DMS79 (cell line): ENCODE measurements at places on chromosomes 7 and 10.

DNA sequence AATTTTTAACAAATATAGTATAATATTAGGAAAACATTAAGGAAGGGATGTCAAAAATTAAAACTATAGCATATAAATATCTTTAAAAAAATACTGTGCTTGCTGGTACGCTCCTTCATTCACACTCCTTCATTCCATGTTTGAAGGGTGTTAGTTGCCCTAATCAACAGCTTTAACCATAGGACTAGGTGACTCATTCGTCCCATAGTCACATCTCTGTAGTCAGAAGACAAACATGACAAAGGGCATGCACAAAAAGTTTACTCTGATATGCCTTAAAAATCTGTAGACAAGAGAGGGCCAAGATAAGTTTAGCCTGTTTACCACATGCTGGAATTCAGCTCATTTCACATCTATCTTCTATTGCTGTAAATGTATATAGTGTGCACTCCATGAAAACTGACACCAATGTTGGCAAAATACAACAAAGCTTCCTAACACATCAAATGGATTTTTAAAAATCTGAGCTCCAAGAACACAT, 646 bp downstream of the FAM13C start:
- DNase-seq: no peak

DNA sequence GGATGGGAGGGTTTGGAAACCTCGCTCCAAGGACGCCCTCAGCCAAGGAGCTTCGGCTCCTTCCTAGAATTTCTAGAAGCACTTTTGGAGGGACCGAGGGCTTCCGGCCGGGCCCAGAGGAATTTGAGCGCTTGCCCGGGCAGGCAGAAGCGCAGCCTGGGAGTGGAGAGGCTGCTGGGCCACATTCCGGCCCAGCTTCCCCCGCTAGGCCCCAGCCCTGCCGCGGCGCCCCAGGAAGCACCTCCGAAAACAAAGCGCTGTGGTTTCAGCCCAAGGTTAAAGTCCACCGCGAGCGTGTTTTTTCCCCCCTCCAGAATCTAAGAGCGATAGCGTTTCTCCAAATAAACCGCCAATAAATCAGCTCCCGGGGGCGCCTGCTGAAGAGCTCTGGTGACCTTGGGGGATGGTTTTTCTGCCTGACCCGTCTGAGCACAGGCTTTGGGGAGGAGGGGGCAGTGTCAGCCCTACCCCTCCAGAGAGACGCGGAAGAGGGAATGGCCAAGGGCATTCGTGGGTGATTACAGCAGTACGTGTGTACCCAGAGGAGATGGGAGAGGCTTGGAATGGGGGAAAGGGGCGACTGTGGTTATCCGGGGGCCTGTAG, 5.7 kb upstream of the TNRC18 start:
- DNase-seq: peak; percentile 49

- no peak for DNase-seq
Measured at GRCh38 chr10:71685554-71686232, 33.9 kb downstream of the C10orf105 start.

DNA sequence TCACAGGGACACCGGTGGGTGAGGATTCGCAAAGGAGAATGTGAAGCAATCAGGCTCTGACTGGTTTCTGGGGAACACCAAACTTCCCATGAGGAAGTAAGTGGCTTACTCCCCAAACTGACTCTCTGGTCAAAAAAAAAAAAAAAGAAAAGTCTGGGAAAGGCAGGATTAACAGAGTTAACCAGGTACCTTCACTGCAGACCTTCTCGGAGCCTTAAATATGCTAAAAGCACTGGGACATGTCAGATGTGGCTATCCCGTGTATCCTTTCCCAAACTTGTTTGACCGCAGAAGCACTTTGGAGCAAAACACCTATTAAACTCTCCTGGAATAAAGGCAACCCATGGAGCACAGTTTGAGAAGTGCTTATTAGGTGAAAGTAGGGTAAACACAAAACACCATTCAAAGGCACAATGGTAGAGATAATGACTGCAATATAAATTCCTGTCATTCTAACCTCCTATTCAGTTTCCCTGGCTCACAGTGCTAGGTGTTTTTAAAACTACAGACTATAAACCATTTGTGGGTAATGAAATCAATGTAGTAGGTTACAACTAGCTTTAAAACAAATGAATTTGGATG, 44.1 kb upstream of the MXI1 start:
- DNase-seq: no peak

DNA sequence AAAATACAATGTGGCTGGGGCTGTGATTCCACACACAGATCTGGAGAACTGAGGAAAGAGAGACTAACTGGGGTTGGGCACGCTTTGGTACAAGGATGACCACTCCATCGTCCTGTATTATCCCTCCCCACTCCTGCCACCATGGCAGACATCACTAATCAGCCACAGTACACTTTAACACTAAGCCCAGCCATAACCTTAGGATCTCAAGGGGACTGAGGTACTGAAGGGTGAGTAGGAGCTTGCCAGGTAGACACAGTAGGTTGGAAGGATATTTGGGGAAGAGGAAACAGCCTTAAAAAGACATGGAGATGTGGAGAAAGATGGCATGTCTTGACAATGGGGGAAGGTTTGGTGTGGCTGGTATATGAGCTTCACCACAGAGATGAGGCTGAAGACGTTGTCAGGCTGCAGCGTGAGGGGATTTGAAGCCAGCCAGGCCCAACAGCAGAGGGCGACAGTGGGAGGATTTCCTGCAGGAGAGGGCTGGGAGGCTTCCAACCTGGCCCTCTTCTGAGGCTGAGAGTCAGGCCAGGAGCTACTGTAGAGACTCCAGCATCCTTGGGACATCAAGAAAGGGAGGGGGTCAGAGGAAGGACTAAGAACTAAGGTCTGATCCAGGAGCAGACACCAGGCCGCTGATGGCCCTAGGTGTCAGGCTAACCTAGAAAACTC, 58.6 kb upstream of the COL13A1 start:
- DNase-seq: no peak

DNA sequence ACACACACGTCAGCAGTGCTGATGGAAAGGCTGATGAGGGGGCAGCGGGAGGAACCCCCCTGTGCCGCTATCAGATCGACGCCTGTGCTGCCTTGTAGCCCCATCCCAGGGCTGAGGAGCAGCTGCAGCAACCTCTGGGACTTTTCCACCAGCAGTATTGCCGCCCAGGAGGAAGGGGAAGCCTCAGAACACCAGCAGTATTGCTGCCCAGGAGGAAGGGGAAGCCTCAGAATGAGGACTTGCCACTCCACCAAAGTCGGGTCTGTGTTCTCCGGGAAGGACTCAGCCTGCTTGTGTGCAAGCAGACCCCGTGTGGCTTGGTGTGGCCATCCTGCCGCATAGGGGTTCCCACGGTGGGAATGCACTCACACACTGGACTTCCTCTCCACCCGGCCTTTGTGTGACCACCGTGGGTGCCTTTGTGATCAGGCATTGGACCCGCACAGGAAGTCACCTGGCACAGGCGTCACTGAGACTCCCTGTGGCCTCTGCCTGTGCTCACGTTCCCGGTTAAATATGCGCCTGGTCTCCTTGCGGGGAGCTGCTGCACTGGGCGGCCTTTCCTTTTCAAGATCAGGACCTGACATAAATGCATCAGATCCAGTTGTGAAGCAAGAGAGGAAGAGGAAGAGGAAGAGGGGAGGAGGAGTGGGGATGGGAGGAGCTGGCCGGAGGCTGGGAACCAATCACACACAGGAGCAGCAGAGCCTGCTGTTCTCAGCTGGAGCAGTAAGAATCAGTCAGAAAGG, 248.5 kb downstream of the DNAJB6 start:
- no peak for DNase-seq

DNA sequence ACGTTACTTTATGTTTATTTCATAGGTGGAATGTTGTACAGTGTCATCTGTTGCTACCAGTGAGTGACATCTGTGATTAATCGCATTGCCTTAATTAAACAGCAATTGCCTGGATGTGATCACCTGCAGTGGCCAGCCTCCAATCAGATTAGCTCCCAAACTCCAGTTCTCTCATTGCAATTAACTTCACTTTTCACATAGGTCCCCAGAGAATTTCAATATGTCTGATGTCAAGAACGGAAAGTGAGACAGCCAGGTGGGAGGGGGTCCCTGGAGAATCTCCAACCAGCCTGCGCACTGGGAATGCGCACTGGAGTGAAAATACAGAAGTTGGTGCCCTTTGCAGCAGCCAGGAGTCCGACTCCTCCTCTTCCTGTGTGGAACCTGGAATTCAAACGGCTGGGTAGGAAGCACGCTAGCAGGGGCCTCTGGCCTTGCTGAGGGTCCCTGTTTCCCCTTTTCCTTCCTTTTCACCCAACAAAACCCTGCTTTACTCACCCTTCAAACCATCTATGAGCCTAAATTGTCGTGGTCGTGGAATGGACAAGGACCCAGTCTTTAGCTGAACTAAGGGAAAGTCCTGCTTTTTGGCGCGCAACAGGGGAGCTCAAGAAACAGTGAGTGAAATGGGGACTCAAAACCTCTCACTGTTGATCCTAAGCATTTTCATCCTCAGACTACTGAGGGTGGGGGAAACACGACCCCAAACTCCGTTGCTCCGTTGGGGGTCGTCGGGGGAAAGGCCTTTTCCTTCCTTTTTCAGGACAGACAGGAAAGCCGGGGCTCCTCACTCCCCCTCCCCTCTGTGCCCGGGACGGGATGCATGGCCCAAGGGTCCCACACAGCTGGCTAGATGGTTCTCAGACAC, 1355.5 kb upstream of the LRRTM3 start:
- DNase-seq: no peak

DNA sequence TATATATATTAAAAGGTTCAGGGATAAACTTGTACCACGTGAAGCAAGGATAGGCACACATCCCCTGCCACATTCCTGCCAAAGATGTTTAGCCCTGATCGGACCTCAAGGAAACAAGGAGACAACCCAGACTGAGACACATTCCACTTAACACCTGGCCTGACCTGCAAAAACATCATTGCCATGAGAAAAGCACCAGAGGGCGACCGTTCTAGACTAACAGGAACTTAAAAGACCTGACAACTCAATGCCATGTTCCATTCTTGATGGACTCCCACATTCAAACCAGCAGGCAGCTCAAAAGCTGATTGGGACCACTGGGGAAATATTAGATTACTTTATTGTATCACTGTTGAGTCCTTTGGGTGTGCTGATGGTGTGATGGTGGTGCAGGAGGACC, 8.1 kb upstream of the PDGFA start:
- no peak for DNase-seq

DNA sequence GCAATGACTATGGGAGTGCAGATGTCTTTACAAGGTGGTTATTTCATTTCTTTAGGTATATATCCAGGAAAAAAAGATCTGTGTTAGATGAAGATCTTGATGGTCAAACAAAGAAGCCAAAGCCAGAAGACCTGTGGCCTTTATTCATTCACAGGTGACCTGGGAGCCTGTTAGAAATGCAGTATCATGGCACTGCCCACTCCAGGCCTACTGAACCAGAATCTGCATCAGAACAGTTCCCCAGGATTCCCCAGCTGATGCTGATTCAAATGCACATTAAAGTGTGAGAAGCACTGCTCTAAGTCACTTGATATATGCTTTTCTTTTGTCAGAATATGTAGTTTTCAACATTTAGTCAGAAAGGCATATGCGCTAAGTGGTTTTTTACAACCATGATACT, 251.1 kb downstream of the IPMK start:
- DNase-seq: no peak

- no peak for DNase-seq
Measured at GRCh38 chr7:34153656-34154270, 248.4 kb downstream of the BMPER start.

GRCh38 chr7:67725423-67725822, 728.8 kb downstream of the TYW1 start:
- no peak for DNase-seq

- no peak for DNase-seq
Measured at GRCh38 chr10:35927990-35928488, 285.9 kb upstream of the FZD8 start.

DNA sequence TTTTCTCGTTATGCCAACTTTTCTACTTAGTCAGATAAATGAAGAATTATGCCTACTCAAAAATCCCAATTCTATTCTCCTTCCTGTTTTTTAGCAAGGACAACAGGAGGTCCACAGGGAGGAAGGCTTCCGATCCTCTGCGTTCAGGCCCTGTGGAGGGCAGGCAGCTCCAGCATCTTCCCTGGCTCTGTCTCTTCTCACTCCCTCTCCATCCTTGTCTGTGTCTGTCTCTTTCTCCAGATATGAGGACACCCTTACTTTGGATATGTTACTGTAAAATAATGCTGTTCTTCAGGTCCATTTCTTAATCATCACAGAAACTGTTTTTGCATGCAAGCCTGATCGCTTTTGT, 166.6 kb downstream of the ELMO1 start:
- no peak for DNase-seq

GRCh38 chr10:57785546-57785945, 482.1 kb downstream of the IPMK start:
- DNase-seq: no peak

- no peak for DNase-seq
Measured at GRCh38 chr10:123944661-123945060, 53.1 kb upstream of the CPXM2 start.

DNA sequence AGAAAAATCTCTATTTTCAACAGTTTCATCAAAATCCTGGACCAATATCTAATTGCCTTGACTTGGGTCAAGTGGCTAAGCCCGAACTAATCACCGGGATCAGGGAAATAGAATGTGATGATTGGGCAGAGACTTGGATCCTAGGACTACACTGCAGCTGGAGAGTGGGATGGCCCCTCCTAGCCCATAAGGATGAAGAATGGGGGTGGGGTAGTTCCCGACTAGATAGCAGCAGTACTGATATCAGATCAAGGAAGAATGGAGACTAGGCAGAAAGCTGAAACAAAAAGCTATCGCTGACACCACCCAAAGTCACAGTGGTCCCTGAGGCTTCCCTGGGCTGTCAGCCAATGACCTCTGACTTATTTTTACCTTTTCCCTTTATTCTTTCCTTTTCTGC, 160.4 kb upstream of the PHYHIPL start:
- DNase-seq: no peak

DNA sequence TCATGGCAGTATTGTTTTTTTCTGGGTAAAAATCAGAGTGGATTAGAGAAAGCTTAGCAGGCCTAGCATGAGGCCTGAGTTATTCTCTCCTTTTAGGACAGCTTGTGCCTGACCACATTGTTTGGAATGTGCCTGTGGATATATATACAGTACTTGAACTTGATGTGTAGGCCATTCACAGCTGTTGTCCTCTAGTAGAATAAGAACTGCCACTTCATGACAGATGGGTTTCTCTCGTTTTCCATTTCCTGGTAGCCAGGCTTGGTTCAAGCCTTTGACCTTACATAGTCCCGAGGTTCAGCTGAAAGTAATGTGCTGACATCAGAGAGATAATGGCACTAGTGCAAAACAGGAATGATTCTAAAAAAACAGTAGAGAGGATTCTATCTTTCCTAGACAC, 473.9 kb downstream of the AUTS2 start:
- no peak for DNase-seq

DNA sequence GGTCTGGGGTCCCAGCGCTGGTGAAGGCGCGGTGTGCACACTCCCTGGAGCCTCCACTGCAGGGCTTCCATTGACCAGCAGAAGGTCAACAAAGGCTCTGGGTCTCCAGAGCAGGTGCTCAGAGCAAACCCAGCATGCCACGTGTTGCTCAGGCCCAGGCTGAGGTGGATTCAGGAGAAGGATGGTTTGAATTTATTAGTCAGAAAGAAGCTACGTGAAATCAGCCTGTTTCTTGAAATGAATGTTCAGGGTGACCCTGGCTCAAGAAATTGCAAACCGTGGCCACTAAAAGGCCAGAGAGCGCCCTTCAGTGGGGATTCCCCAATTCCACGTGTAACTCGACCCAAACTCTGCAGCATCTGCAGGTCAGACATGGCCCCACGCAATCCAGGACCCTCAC, 82.7 kb upstream of the PFKP start:
- no peak for DNase-seq
